ENCODE measurements at places on chromosomes 6 and 20.

DNA sequence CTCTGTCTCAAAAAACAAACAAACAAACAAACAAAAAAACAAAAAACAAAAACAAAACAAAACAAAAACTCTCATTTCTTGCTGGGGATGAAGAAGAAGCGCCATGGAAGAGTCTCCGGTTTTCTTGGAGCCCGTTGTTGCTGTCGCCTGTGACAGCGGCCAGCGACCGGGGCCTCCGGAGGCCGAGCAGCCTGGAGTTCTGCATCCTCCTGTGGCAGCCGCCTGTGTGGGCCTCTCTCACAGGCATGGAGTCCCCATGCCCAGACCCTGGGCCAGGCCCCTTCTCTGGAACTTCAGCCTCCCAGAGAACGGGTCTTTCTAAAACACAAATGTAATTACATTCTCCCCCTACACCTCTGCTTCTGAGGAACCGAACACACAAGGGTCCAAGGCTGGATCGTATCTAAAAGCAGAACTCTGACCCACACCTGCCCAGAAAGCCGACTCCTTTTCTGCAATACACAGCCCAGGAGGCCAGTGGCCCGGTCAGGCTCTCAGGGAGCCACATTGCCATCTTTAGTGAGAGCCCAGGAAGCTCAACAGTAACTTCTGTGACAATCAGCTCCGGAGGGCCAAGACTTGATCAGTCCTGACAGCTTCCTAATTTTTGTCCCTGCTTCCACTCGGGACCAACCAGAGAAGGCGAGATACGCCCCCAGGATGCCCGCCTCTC, 18.5 kb downstream of the DACT2 start:
- DNase-seq, result no peak

- DNase-seq, result no peak
These were observed 89.7 kb downstream of the TCP11 start for GRCh38 chr6:35051396-35051795.

GRCh38 chr6:111871207-111871606, 2.0 kb downstream of the FYN start:
- DNase-seq, result no peak

- DNase-seq, result no peak
These were observed 16.3 kb downstream of the GNAS start for GRCh38 chr20:58868795-58869194.

GRCh38 chr6:104816125-104816524, 43.6 kb downstream of the HACE1 start:
- DNase-seq, result no peak

GRCh38 chr6:26295691-26296555, 69.1 kb upstream of the BTN3A2 start:
- DNase-seq, result no peak

DNA sequence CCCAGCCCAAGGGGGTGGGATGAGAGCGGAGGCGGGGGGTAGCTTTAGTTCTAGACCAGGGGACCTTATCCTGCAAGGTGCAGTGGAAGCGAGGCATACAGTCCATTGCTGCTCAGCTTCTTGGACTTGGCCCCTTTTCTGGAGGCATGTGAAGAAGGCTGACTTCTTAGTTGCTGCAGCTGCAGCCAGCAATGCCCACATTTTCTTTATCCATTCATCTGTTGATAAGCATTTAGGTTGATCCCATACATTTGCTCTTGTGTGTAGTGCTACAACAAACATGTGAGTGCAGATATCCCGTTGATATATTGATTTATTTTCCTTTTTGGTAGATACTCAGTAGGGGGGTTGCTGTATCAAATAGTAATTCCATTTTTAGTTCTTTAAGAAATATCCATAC, 461.2 kb upstream of the IMPG1 start:
- no peak for DNase-seq

DNA sequence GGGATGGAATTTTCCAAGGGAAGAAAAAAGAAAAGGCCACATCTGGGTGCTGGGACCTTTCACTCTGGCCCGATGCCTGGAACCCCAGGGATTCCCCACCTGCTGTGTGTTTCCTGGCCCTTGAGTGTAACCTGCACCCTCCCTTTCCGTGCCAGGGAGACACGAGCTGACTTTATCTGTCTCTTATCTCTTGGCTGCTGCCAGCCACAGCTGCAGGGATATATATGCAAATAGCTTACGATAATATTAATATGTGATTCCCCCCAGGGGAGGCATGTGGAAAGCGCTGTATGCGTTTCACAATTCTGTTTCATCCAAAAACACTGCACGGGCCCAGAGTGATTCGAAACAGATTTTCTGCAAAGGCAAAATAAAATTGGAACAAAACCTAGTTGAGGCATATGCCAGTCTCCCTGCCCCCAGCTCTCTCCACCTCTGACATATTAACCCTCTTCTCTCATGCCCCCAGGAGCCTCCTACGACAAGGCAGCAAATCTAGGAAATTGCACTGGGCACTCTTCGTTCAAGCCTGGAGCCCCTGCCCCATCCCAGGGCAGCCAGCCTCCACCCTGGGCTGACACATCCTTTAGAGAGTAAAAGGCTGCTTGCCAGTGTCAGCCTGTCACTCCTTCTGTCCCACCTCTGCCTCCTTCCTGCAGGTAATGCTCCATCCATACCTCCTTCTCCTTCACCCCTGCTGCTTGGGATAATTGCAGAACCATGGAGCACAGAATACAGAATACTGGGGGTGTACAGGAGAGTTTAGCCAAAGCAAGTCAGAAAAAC, 1.3 kb downstream of the RIPOR3 start:
- no peak for DNase-seq
